Activated T-cell treated with anti-CD3 and anti-CD28 coated beads, Interleukin-2, amount 50 U/mL, for 48 hours (primary cell): ENCODE measurements at places on chromosomes 2 and 18.

DNA sequence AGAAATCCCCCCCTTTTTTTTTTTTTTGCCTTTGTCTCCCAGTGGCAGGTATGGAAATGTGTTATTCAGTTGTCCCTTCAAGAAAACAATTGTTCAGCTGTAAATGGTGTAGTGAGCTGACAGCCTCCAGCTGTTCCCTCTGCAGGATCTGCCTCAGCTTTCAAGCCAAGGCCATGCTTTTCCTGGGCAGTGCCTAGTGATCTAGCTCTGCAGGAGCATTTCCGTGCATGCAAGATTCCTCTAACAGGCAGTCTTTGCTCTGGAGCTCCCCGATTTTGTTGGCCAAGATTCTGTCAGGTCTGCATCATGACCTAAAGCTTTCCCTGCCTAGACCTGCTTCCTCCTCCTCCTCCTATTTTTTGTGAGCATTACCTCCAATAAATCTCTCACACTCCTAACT is 300.7 kb upstream of the UBE2E3 start:
- no peak for DNase-seq

- DNase-seq: no peak
Observed at GRCh38 chr2:172740856-172741255, 5.2 kb downstream of the RAPGEF4 start.

DNA sequence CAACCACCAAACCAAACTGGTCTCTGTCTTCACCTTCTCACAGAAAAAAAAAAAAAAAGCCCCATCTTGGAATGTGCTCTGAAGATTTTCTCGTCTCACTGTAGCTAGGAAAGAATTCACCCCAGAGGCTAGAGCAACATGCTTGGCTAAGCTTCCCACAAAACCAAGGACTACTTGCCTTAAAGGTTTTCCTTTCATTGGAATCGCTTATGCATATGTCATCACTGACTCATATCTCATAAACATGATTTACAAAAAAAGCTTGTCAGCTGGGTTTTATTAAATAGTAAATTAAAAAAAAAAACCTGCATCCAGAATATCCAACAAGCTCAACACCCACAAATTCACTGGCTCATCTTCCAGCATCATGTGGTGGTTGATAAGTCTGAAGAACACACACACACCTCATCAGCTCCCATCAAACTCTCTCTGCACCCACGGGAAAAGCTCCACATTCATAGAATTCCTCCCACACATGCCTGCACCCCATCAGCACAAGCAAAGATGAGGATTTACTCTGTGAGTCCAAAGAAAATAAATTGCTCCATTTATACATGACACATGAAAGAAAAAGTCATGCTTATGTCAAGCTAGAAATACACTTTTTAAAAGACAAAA is 182.0 kb upstream of the TRIB2 start:
- DNase-seq: no peak

- no peak for DNase-seq
Observed at GRCh38 chr2:217366266-217366895, 506.5 kb upstream of the TNP1 start.

- DNase-seq: no peak
Observed at GRCh38 chr2:109065391-109065734, 63.6 kb upstream of the SH3RF3 start.

GRCh38 chr2:217399291-217399690 is 539.4 kb upstream of the TNP1 start:
- DNase-seq: no peak

DNA sequence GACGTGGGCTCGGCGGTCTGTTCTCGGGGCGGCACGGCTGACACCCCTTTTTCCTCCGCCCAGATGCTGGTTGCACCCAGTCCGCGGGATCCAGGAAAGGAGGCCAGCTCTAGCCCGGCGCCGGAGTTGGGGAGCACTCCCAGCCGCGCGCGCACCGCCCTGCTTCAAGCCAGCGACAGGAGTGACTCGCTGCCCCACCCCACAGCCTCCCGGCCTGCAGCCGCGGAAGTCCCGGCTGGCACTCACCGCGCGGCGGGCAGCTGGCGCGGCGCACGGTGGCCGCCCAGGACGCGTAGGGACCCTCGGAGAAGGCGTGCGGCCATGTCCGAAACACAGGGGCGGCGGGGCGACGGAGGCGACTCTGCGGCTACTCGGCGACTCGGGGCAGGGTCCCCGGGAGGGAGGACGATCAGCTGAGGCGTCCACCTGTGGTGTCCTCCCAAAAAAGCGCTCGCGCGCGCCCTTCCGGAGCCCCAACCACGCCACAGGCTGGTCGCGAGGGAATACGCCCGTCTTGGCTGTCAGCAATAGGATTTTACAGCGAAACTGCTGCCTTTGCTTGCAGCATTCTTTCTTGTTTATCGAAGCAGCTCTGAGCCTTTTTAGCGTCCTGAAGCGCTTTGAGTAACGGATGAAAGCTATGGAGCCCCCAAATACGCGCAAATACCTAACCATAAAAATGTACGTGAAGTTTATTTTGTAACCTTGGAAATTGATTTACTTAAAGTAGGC is at the start of gene ACADL:
Gene ACADL (minus strand): TSS at position 507 of the 732 bp plus-strand sequence. CDS start 184 bp downstream, at position 323.
- peak; percentile 35 for DNase-seq

DNA sequence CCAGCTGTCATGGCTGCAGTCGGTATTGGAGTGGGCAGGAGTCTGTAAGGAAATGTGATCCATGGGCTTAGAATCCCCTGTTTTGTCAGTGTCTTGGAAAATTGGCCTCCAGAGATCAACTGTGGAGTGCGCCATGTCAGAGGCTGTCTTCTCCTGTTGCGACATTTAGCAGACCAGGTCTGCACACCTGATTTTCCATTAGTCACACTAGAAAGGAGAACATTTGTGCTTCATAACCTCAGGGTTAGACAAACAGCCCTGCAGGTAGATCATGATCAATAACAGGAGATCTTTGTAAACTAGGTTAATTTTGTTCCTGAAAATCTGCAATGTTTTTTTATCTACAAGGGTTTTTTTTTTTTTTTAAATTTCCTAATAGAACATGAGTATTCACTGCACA is 28.0 kb downstream of the LDLRAD4 start:
- DNase-seq: no peak

GRCh38 chr2:85414761-85415553 is 3.6 kb upstream of the SH2D6 start:
- no peak for DNase-seq

DNA sequence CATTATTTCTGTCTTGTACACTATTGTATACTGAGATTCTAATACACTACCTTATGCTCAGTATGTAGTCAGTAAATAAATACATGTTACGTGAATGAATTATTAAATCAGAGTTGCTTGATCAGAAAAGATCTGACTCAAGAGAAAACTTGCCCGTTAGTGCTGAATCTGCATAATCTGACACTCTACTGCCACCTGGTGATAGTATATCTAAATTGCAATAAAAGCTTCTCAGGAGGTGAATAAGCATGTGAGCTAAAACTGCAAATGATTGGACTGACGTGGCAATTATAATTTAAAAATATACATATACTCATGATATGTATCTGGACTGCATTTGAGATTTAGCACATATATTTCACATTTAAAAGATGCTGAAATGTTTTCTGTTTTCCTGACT is 70.4 kb downstream of the KIAA1328 start:
- DNase-seq: no peak

DNA sequence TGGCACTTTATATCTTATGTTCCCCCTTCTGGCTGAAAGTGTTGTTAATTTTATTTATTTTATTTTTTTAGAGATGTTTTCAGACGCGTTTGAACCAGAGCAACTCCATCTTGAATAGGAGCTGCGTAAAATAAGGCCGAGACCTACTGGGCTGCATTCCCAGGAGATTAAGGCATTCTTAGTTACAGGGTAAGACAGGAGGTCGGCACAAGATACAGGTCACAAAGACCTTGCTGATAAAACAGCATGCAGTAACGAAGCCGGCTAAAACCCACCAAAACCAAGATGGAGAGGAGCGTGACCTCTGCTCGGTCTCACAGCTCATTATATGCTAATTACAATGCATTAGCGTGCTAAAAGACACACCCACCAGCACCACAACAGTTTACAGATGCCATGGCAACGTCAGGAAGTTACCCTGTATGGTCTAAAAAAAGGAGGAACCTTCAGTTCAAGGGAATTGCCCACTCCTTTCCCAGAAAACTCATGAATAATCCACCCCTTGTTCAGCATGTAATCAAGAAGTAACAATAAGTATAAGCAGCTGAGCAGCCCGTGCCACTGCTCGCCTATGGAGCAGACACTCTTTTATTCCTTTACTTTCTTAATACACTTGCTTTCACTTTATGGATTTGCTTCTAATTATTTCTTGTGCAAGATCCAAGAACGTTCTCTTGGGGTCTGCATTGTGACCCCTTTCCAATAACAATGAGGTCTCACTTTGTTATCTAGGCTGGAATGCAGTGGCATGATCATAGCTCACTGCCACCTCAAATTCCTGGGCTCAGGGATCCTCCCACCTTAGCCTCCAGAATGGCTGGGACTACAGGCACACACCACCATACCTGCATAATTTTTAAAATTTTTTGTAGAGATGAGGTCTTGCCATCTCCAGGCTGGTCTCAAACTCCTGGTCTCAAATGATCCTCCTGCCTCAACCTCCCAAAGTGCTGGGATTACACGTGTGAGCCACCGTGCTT is 55.9 kb downstream of the CACNB4 start:
- no peak for DNase-seq

DNA sequence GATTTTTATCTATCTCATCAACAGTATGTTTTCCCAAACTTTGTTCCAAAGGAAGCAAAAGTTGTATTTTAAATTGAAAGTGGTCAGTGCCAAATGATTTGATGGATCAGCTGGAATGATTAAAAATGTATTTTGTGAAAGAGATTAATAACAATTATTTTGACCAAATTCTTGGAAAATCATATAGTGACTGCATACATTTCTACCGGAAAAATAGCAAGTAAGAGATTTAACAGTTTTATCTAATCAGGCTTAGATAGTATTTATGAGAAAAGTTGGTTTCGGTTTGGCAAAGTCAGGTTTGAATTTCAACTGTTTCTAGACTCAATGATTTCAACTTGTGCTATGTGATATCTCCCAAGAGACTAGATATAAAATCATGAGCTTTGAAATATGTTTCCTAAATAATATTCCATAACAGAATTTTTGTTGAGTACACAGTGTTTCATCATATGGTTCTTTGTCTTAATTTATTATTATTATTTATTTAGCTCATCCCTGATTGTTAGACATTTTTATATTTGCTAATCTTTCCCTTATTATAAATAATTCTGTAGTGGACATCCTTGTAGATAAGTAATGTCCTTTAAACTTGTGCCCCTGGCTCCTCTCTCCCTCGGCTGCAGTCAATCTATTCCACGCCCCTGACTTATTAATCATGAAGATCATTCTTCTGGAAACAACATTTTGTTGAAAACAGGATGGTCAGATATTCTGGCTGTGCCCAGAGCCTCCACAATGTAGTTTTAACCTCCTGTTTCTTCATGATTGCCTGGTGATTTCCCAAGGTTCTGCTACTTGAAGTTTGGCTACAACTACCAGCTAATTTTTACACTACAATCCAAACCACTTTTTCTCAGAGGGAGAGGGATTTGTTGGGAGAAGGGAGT is 520.7 kb upstream of the TCF4 start:
- no peak for DNase-seq

GRCh38 chr2:46548103-46548486 is 68.7 kb downstream of the TMEM247 start:
- no peak for DNase-seq

DNA sequence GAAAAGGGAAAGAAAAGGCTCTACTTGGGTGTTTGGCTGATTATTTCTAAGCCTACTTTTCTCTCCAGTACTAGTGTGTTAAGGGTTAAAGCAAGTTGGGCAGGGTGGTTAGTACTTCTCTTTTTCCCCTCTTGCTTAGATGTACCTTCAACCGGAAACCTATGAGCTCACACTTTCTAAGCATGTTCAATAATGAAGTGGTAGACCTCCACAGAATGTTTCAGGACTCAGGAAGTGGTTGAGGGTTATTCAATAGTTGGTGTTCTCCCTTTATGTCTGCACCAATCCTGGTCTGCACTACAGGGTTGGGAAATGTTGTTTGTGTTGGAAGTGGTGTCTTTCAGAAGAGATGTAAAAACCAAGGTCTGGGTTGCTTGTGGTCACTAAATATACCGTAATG is 137.1 kb downstream of the ZEB2 start:
- DNase-seq: no peak

DNA sequence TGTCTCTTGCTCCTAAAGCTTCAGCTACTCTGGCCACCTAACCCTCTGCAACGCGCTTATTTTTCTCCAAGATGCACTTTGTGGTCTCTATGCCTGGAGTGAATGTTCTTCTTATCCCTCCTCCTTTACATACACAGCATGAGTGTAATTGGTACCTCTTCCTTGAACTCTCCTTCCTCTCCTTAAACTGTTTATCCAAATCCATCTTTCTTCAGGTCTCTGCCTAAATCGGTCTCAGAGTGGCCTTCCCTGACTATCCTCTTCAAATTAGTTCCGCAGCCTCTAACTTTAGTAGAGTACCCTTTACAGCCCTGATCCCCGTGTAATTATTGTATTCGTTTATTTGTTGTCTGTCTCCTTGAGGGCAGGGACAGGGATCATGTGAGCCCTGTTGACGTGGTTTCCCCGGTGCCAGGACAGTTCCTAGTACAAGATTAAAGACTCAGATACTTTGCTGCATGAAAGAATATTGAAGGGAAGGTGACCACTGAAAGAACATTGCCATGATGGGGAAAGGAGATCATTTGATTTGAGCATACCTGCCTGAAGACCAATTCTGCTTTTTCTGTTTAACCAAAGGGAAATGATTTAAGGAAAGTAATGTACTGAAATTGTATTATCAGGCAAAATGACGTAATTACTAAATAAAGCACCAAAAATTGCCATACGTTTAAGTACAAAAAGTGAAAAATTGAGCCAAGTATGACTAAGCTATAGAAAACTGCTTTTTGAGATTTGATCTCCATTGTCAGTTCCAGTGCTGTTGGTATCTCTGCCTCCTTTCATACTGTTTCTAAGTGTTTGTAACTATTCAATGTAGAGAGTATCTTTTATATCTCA is 1.2 kb downstream of the CNOT9 start:
- DNase-seq: no peak

GRCh38 chr2:13876491-13877037 is 756.0 kb upstream of the LRATD1 start:
- DNase-seq: no peak

DNA sequence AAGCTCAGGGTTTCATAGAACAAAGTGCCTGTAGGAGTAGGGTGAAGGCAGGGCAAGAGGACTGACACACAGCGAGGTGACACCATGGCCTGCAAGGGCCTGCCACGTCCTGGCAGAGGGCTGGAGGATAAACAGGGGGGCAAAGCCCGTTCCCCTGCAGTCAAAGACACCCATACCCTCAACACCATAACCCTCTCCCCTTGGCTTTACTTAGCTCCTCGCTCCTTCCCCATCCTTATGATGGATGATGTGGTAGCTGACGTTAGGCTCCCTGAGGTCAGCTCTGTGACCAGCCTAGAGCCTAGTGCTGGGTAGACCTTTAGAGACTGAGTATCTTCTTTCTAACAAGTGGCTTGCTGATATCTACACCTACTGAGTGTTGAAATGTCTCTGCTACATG is 683.3 kb upstream of the HS6ST1 start:
- no peak for DNase-seq

- DNase-seq: no peak
Observed at GRCh38 chr2:236982693-236983455, 102.8 kb upstream of the COPS8 start.

- no peak for DNase-seq
Observed at GRCh38 chr2:61700464-61700863, 153.4 kb downstream of the FAM161A start.
